Urinary bladder (tissue), 4 donors: ENCODE measurements at places on chromosomes 16 and 17. TPM values are rescaled to one million over a fixed set of nuclear protein-coding genes. Genes with fewer than 3 reads are reported as not detected.

DNA sequence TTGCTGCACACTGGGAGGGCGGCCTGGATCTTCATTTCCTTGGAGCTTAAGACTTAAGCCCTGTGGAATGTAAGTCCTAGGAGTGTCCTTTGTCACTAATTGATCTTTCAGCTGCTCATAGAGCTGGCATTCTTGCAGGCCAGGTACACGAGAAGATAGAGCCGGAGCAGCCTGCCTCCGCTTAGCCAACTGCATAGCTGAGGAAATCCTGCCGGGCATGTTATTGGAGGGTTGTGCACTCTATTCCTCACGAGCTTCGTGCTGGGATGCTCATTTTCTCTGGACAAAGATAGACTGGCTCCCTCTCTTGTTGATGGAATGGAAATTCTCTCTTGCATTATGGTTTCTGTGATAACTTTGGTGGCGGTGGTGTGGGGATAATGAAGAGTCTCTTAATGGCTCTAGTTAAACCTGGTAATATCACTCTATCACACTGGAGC is 76.9 kb downstream of the RPA1 start:
- no peak for DNase-seq

Gene COX6A2
- not detected for polyA plus RNA-seq

Gene PPP1R1B
- polyA plus RNA-seq, result 17.1 TPM

- DNase-seq, result no peak
These were observed 45.1 kb downstream of the CMTM4 start for GRCh38 chr16:66651474-66651765.

GRCh38 chr16:19430345-19430744 is 12.7 kb downstream of the TMC5 start:
- no peak for DNase-seq

GRCh38 chr17:10664571-10664970 is 7.5 kb upstream of the MYH3 start:
- DNase-seq, result no peak

GRCh38 chr17:1773696-1774181 is 11.9 kb downstream of the SERPINF1 start:
- no peak for DNase-seq
